Lower leg skin (tissue), 4 donors: ENCODE measurements at places on chromosomes 4 and X.

GRCh38 chr4:1233641-1234308 is 15.2 kb downstream of the CTBP1 start:
- no peak for DNase-seq

DNA sequence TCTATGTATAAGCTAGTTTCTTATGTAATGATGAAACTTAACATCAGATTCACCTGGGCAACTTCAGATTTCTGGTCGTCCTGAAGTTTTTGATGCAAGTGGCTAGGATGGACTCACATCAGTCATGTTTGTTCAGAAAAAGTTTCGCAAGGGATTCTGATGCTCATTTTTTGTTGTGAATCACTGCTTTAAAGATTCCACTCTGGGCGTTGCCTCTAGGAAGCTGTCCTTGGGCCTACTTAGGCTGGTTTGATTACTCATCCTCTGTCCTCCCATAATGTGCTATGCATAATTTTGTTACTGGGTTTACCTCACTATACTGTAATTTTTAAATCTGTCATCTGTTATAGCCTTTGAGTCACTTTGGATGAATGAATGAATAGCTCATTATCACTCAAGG is 30.8 kb downstream of the HERC3 start:
- DNase-seq: no peak

- DNase-seq: no peak
Observed at GRCh38 chr4:103008875-103009729, 10.4 kb downstream of the SLC9B1 start.

DNA sequence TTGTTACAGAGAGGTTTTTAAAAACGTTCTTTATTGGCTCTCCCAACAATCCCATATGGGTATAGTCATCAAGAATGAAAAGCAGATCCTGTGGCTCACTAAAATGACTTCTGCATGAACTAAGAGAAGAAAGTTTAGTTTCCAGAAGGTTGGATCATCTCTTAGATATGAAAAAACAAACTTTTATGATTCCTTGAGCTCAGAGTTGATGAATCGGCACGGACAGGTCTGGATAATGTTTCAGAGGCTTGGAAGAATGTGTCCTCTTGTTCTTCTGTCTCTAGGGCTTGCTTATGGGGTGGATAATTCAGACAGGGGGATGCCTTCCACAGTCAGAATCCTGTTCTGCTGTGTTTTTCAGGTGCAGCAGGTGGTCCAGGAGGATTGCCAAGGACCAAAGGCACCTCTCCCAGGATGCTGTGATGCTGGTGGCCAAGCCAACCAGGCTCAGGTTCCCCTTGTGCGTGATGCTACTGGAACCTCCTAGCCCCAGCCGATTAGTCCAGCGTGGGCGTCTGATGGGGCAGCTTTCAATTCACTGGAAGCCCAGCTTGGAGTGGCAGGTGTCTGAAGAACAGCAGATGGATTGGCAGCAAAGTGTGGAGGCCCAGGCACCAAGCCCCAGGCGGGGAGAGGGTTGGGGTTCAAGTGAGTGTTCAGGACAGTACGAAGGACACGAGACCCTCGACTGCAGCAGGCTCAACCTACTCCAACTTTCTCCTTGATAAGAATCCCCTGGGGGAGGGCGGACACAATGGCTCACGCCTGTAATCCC is 30.3 kb downstream of the CCKAR start:
- peak; percentile 75 for DNase-seq

DNA sequence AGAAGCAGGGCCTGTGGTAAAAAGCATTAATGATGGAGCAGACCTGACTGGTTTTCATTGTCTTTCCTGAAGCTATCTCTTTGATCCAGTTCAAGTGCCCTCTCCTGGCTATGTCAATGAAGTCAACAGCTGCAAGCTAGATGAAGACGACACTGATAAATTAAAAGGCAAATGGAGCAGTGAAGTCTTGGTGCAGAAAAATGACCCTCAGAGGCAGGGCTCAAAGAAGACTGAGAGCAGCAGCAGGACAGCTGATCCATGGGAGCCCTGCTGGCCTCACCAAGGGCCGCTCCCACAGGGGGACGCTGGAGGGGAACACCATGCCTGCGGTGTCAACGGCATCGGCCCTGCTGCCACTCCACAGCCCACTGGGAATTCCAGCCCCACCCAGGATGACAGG is 96.2 kb downstream of the RELL1 start:
- no peak for DNase-seq

- DNase-seq: no peak
Observed at GRCh38 chr4:104365618-104366017, 129.1 kb downstream of the CXXC4 start.

DNA sequence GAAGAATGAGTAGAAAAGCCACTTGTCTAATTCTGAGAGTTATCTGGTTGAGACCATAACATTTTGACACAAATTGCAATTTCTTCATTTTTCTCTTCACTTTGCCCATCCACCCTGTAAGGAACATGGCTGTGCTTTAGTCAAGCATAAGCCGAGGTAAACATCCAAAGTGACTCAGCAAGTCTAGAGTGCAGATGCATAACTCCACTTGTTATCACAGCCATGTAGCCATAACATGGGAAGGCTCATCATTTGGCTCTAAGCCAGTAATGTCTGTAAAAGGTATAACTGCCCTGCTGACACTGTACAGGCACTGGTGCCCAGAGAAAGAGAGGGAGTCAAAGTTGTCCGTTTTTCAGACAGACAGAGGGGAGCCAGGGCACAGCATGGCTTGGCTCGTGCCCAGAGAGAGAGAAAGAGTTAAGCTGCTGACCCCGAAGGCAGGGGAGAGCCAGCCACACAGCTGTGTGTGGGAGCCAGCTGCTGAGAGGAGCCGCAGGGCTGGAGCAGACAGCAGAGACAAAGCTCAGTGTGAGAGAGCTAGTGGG is 76.9 kb upstream of the EXOC1L start:
- DNase-seq: no peak

DNA sequence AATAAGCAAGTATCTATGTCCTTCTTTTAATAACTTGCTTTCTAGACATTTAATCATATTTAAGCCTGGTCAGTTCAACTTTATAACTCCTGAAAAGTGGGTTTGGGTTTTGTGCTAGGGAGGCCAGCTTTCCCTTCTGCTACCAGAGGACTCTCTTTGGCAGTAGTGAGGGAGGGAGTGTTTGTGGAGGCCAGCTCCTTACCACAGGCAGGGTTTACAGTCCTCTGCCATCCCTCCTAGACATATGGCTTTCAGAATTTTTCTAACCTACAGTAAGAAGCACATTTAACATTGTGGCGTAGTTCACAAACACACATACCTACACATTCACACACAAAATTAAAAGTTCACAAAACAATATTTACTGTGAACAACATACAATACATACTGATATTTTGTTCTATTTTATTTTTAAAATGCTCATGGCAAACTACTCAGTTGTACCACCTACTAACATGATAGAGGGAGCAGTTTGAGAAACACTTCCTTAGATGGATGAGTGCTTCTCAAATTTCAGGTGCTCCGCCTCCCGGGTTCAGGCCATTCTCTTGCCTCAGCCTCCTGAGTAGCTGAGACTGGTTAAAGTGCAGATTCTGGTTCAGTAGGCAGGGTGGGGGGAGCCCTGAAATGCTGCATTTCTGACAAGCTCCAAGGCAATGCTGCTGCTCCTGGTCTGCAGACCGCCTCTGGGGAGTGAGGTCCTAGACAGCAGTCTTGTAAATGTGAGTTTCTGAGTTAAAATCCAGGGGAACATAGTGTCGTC is 86.7 kb downstream of the PTTG2 start:
- no peak for DNase-seq

DNA sequence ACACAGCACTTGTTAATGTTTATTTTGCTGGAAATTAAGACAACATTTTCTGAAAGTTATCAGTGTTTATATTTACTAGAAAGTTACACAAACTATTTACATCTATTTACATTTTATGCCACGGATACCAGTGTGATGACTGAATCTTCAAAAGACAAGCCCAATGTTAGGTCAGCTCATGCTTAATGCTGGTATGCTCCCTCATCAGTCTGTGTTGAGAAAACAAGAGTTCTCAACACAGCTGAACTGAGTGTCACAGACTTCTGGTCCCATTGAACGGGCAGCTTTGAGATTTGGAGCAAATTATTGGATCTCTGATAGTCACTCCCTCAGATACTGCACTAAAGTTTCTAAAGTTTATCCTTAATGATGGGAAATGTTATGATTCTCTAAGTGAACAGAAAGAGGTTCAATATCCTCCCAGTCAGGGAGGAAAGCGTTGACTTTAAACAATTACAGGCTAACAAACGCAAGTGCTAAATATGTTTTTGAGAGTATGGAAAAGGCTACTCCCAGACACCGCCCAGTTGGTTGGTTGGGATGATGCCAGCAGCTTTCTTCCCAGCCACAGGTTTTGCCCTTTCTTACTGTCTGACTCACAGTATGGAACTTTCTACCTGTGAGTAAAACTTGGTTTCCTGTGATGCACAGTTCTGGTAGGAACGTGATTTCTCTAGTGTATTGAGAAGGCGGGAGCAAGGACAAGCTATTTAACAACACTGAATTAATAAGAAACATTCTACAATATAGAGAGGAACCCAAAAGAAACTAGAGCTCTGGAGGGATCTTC is 1293.6 kb upstream of the TENM3 start:
- no peak for DNase-seq

- DNase-seq: peak; percentile 77
Observed at GRCh38 chr4:40576651-40577480, 52.8 kb downstream of the RBM47 start.

GRCh38 chrX:39755143-39756032 is 342.4 kb downstream of the BCOR start:
- peak; percentile 95 for DNase-seq

- DNase-seq: no peak
Observed at GRCh38 chr4:156884183-156884582, 87.4 kb downstream of the PDGFC start.

GRCh38 chr4:158067646-158068045 is 105.2 kb downstream of the GASK1B start:
- no peak for DNase-seq

DNA sequence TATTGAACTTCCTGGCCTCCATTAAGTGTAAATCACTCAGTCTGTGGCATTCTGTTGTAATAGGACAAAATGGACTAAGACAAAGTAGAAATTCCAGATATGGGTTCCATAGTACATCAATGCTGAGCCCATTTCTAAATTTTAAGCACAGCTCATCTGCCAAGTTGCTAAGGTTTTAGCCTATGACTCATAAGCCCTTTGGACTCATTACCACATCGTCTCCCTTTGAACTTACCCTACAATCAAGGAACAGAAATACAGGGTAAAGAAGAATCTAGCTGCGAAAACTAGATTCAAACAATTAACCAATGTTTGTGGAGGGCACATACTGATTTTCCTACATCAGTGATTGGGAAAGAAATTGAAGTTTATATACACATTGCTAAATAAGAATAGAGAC is 31.8 kb downstream of the NAA11 start:
- no peak for DNase-seq

DNA sequence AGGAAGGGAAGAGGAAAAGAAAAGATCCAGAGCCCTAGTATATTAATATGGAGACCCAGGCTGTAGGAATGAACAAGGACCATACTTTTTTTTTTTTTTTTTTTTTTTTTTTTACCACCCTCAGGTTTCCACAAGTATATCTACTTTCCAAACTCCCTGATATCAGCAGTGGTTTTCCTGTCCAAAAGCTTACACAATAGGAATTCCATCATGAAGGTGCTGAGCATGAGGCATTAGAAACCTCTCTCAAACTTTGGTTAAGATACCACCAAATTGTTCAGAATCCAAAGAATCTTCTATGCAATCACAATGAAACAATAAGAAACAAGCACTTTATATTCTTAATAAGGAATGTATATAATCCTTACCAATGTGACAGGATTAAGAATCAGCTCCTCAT is 26.5 kb downstream of the RPS6KA3 start:
- no peak for DNase-seq

- no peak for DNase-seq
Observed at GRCh38 chr4:111880116-111880515, 265.1 kb upstream of the FAM241A start.
